ENCODE measurements at places on chromosomes 6 and 20.

DNA sequence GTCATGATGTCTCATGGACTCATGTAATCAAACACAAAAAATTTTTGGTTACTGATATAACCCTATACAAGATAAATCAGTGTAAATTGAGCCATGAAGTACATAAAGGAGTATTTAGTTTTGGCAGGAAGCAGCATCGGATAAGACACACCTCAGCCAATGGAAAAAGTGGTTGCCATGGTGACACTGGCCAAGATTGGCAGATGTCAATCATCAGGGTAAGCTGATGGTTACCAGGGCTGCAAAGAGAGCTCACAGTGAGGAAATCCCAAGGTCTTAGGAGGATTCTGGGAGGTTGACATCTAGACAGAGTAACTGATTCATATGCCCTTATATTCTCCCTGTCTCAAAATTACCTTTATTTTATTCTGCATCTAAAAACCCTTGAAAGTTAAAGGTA is 203.8 kb upstream of the PCSK2 start:
- DNase-seq, result no peak

DNA sequence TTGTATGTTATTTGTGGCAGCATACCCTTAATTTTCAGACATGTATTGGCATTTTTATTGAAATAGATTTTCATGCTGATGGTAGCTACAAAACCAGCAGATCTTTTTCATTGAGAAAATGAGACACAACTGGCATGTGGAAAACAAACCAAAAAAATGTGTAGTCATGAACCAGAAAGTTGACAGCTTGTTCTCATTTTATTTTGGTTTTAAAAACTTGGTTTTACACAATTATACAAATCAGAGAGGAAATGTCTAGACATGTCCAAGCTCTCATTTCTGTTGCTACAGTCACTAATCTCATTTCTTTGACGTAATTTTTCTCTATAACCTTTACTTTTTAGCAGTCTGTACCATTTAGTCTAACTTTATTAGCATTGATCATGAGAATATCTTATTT is 85.4 kb downstream of the GRIK2 start:
- DNase-seq, result no peak

- no peak for DNase-seq
These were observed 121.6 kb downstream of the PREX1 start for GRCh38 chr20:48706116-48706656.

GRCh38 chr6:137851669-137852068 is 15.4 kb upstream of the TNFAIP3 start:
- DNase-seq, result no peak

DNA sequence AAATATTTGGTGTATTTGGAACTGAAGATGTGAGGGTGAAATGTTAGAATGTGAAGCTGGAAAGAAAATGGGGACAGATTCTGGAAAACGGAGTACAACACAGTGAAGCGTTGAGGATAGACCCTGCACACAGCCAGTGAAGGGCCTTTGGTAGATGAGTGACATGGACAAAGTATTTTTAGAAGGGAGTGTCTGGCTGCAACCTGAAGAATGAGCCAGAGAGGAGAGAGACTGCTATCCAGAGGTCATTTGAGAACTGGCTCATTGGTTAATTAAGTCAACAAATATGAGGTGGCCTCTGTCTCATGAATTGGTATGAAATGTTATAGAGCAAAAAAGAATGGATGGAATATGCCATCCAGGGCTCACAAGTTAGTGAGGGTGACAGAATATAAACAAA is 310.5 kb downstream of the PACRG start:
- no peak for DNase-seq

DNA sequence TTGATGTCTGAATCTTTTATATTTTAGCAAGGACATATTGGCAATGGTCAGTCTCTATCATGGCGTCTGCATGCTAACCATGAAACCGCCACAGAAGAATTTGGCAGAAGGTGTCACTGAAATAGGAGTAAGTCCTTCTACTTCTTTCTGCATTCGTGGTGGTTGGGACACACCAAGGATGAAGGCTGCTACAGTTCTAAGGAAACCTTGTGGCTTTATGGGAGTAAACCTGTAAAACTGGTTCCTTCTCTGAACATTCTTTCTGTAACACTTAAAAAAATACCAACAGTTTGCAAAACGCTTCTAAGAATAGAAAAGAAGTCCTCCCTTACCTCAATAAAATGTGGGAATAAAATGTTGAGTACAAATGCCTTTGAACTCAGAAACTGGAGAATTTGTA is 195.3 kb downstream of the SLC24A3 start:
- DNase-seq, result no peak

- DNase-seq, result no peak
These were observed 37.7 kb downstream of the PEX7 start for GRCh38 chr6:136860043-136860442.

GRCh38 chr6:77290798-77291197 is 172.5 kb downstream of the HTR1B start:
- DNase-seq, result no peak

DNA sequence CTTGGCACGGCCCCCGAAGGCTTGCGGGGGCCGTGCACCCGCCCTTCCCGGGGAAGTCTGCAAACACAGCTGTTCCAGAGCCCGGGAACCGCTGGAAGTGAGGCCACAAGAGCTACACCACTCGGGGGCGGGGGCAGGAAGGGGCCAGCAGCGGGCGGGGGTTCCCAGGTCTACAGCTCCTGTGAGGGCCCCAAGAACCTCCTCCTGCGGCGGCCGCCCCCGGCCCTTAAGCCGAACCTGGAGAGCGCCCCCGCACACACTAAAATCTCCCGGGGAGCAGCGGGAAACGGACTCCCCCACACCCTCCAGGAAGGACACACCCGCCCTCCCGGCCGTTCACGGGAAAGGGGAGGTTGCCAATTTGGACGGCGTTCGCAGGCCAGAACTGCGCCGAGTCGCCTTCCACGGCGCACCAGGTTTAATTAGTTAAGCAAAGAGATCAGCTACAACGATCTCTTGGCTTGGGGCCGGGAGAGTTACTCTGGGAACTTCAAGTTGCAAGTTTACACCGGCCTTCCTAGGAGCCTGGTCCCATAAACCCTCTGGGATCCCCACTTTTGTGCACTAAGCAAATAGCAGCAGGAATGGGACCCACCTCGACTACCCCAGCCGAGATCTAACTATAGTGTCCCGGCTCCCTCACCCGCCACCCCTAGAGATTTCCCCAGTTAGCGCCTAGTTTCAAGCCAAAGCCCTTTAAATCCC is 1.7 kb downstream of the JAG1 start:
- no peak for DNase-seq

- peak; percentile 96 for DNase-seq
These were observed 22.2 kb upstream of the CCN5 start for GRCh38 chr20:44692932-44693480.

DNA sequence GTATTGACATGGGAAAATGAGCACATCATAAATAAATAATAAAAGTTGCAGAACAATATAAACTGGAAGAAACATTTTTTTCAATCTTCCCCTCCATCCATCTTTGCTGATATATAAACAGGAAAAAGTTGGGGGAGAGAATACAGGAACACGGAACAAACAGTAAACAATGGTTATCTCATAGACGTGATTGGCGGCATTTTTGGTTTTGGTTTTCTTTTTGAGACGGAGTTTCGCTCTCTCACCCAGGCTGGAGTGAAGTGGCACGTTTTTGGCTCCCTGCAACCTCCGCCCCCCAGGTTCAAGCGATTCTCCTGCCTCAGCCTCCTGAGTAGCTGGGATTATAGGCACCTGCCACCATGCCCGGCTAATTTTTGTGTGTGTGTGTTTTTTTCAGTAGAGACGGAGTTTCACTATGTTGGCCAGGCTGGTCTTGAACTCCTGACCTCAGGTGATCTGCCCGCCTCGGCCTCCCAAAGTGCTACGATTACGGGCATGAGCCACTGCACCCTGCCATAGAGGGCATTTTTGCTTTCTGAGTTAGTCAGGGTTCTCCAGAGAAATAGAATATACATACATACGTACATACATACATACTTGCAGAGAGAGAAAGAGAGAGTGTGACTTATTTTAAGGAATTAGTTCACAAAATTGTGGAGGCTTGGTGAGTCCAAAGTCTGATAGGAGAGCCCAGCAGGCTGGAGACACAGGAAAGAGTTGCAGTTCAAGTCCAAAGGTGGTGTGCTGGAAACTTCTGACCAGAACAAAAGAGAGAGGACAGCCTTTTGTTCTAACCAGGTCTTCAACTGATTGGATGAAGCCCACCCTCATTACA is 22.6 kb downstream of the GNL1 start:
- no peak for DNase-seq

- no peak for DNase-seq
These were observed 11.1 kb upstream of the SERINC3 start for GRCh38 chr20:44532981-44533331.

- DNase-seq, result no peak
These were observed 2.0 kb upstream of the CST9L start for GRCh38 chr20:23570178-23570760.

GRCh38 chr6:106197441-106197840 is 111.3 kb downstream of the PRDM1 start:
- no peak for DNase-seq

DNA sequence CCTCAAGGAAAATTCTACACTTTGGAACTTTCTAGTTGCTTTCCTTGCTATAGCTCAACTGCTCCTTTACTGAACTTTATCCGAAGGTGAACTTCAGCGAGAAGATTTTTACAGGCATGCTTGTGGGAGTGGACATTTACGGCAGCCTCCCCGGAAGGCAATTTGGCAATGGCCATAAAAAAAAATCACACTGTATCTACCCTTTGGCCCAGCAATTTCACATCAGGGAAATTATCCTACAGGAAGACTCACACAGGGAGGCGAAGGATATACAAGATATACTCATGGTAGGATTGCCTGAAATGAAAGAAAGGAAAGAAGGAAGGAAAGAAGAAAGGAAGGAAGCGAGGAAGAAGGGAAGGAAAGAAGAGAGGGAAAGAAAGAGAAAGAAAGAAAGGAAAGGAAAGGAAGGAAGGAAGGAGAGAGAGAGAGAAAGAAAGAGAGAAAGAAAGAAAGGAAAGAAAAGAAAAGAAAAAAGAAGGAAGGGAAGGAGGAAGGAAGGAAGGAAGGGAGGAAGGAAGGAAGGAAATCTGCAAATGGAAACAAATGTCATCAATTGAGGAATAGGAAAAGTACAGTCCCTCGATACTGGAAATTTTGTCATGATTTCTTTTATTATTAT is 25.7 kb downstream of the OVOL2 start:
- no peak for DNase-seq

DNA sequence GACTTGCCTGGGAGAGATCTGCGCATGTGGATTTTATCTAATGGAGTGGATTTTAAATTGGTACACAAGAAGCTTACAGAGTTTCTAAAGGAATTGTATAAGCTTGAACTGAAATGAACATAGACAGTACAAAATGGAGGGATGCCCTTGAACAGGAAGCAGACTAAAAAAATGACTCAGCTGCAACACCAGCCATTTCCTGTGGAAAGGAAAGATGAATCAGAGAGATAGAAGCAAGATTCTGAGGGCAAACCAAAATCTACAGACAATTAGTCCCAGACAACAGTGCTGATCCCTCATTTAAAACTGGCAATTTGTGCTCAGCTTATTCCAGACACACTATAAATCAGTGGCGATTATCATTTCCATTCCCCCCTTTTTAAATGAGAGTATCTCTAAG is 114.6 kb upstream of the TCF21 start:
- peak; percentile 39 for DNase-seq

DNA sequence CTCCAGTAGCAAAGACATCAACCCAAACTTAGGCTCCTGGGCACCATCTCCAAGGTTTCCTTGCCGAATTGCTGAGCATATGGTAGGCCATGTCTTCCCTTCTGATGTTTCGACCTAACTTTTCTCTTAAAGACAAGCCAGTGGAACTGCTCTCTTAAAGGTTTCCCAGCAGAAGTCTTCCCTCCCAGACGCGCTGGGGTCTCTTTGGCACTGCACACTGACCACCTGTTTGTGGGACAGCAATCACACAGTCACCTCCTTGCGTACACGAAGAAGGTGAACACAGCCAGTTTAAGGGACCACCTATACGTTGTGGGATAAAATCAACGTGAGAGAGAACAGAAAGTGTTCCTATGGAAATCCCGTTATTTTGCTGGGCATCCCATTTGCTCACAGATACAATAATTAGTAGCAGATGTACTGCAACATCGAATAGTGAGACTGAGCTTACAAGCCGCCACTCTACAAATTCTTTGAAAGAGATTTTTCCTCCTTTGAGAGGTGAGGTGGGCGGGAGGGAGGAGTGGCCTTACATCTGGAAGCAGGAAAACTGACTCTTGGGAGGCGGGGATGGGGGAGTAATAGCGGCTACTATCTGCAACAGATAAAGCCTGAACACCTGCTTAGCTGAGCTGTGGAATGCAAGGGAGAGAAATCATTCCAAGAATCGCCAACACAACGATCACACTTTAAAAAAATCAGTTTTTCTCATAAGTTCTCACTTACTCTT is 9.9 kb downstream of the GRIK2 start:
- DNase-seq, result no peak

DNA sequence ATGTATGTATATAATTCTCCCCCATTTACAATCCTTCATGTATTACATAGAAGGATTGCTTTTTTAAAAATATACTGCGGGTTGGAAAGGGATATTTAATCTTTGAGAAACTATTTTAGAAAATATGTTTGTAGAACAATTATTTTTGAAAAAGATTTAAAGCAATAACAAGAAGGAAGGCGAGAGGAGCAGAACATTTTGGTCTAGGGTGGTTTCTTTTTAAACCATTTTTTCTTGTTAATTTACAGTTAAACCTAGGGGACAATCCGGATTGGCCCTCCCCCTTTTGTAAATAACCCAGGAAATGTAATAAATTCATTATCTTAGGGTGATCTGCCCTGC is 3.6 kb downstream of the FOXC1 start:
- no peak for DNase-seq

DNA sequence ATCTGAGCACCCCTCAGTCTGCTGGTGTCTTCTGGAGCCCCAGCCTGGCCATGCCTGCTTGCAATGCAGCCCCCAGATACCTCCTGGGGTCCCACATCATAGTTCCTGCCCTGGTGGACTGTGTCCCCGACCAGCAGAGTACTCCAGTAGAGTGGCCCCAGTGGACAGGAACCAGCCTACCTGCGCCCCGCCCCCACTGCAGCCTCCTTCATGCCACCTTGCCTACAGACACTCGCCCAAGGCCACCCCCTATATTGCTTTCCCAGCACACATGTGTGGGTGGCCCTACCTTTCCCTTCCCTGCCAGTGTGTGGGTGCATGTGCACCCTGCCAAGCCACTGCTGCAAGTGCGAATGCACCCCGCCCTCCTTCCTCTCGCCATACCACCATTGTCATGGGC is 204.0 kb downstream of the EDN1 start:
- DNase-seq, result no peak
